ENCODE measurements at places on chromosomes 1 and 21. TPM values are rescaled to one million over a fixed set of nuclear protein-coding genes. Genes with fewer than 3 reads are reported as not detected.

DNA sequence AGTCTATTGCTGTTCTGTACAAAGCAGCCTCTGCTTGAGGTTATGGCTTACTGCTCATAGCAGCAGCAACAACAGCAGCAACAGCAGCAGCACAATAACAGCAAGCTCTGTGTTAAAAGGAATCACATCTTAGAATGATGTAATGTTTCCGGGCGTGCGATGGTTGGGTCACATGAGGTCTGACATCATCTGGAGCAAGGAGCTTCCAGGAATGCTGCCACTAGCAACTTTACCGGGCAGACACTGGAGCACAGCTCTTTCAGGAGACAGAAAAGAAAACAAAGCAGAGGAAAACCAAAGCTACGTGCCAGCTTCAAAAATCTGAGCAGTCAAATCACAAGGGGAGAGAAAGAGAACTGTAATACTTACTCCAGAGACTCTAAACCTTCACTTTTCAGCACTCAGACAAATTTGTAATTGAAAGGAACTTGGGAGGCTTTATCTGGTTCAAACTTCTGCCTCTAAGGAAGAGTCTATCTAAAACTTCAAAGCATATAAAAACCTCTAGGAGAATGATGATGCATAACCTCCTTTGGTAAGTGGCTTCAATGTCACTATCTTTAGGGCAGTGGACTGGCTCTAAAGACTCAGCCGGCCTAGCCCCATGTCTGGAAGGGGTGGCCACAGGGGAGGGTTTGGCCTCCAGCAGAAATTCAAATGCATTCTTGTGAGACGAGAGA lies 28.3 kb upstream of the RAB3GAP2 start:
- peak; percentile 92 for DNase-seq

GRCh38 chr1:76782809-76783208 lies 84.5 kb upstream of the ST6GALNAC5 start:
- peak; percentile 86 for DNase-seq

The LRRC8C gene
- 10.8 TPM for total RNA-seq

The DDR2 gene
- 289 TPM for total RNA-seq

All from fibroblast of villous mesenchyme (primary cell).